ENCODE measurements at places on chromosomes 3 and 15. TPM values are rescaled to one million over a fixed set of nuclear protein-coding genes. Genes with fewer than 3 reads are reported as not detected.

Gene HCLS1
- total RNA-seq = 19.7 TPM

Gene WNT5A
- total RNA-seq = 3.2 TPM

Gene ESYT3
- 0.12 TPM for total RNA-seq

Gene GPR62
- total RNA-seq = not detected

Gene KIF23
- 4.0 TPM for total RNA-seq

DNA sequence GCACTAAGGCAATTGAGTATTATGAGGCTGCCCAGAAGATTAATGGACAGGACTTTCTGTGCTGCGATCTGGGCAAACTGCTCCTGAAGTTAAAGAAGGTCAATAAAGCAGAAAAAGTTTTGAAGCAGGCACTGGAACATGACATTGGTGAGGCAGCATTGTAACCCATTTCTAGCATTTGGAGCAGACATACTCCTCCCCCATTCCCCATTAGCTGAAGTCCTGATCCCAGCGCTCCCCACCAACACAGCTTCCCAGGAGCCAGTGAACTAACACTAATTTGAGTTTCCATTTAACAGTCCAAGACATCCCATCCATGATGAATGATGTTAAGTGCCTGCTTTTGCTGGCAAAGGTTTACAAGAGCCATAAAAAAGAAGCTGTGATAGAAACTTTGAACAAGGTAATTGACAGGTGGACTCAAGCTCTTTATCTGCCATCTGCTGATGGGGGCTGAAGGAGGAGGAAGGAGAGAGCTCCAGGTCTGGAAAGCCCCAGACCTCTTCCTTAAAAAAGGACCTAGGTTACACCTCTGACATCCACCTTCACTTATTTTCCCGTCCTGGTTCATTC lies 22.6 kb downstream of the CSRNP1 start:
- DNase-seq = no peak

DNA sequence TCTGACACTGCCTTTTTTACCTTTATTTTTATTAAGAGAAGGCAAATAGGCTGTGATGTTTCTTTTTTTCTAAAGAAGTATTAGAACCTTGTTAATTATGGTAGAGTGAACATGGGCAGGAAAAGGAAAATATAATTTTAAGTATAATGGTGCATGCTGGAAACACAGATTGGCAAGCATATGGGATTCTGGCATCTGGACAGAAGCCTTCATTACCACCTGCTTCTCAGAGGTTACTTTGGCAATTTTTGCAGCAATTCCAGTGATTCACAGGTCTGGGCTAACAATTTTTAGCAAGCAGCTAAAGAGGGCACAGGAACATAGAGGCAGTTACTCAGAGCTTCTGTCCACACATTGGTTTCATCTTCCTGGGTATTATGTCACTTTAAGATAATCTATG lies 258.3 kb downstream of the DIPK2A start:
- DNase-seq = no peak

- no peak for DNase-seq
Observed at GRCh38 chr3:38168151-38169026, 3.1 kb downstream of the OXSR1 start.

GRCh38 chr3:46221391-46221790 lies 13.3 kb upstream of the CCR1 start:
- DNase-seq = no peak

GRCh38 chr3:171526869-171527268 lies 66.7 kb upstream of the TNIK start:
- DNase-seq = no peak

- no peak for DNase-seq
Observed at GRCh38 chr3:32432711-32433530, 41.3 kb downstream of the CMTM7 start.

GRCh38 chr3:130892759-130893375 lies 1.0 kb upstream of the ATP2C1 start:
- peak; percentile 68 for DNase-seq

DNA sequence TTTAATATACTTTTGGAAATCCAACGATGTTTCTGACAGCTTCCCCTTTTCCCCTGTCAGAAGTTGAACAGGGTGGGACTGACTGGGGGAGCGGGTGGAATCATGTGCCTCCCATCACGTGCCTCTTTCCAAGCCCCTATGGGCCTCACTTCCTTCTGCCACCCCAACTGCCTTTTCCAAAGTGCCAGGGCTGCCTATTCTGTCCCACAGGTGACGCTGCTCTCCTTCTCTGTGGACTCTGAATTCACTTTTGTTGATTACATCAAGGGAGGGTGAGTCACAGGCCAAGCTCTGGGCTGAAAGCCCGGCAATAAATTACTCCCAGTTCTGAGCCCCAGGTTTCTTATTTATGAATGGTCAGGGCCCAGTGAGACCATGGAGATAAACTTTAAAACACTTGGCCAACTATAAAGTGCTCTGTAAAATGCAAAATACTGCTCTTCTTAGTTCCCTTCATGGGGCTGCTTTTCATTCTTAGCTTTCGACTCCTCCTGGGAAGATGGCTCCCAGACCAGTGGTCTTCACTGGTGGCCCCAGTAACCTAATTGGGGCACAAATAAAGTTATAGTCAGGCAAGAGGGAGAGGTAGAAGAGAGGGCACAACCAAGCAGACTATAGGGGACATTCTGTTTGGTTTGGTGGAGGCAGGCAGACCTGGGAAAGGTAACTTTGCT lies 12.3 kb downstream of the CPNE9 start:
- peak; percentile 78 for DNase-seq

GRCh38 chr15:28022961-28023360 lies 76.2 kb downstream of the OCA2 start:
- no peak for DNase-seq

DNA sequence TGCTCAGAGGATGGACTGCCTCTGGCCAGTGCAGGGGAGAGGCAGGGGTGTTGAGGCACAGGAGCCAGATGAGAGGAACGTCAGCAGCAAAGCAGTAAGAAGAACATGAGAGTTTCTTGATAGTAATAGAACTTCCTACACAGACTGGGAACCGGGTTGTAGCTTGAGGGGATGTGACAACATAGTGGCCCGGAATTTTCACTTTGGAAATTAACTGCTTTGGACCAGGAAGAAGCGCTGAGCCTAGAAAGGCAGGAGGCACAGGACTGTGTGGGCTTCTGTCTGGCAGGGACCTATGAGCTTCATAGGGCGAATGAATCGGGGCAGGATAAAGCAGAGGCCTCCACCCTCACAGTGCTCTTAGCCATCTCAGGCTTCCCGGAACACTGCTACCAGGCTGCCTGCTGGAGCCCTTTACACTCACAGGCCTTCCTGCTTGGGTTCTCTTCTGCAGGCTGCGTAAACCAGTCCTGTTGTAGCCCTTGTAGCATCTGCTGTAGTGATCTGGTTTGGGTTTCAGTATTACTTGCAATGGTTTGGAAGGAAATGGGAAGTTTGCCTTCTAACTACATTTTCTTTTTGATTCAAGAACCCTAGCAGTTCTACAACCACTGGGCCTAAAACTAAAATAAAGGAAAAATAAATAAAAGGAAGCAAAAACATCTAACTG lies 3.3 kb upstream of the ADPGK start:
- no peak for DNase-seq

DNA sequence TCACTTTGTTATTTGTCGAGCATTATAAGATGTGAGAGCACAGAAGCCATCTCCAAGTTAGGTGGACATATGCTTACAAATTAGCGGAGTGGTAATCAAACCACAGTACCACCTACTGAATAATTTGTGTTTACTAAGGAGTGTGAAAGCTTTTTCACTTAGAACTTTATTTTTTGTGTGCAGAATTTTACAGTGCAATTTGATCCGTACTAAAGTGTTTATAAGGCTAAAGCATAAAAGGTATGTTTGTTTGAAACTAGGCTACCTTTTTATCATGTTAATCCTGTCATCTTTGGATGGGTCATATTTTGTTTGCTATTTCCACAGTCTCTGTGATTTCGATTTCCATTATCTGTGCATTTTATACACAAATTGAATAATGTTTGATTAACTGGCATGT lies 37.5 kb downstream of the MAP2K5 start:
- DNase-seq = no peak

DNA sequence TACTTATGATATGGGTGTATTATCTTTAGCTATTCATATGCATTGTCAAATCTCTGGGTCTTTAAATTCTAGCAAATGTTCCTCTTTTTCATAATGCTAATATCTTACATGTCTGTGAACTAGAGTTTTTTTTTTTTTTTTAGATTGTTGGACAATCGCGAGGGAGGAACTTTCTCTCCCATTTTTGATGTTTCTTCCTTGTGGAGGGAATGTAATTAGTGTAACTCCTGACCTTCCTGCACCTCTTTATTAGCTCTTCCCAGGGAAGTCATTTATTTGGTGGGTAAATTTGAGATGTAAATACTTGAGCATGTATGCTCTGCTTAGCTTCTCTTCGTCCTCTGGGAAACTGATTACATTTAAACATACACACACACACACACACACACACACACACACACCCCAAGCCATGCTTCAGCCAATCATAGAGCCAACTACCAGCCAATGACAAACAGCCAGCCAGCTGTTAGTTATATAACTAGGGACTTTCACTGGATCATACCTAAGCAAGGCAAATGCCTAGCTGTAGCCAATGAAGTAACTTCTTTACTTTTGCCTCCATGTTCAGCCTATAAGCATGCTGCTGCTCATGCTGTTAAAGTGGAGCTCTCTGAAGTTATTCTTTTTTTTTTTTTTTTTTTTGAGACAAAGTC lies 8.3 kb upstream of the USP8 start:
- no peak for DNase-seq

Data from left colon (tissue), 2 donors.